Stimulated activated CD4-positive, alpha-beta T cell treated with anti-CD3 and anti-CD28 coated beads, Interleukin-1b, Interleukin-23, amount 100 ng/mL, for 4 hours (primary cell): ENCODE measurements at places on chromosomes 7 and 10.
A peak's percentile ranks its signal among the peaks of the same experiment; 100 is the strongest.

DNA sequence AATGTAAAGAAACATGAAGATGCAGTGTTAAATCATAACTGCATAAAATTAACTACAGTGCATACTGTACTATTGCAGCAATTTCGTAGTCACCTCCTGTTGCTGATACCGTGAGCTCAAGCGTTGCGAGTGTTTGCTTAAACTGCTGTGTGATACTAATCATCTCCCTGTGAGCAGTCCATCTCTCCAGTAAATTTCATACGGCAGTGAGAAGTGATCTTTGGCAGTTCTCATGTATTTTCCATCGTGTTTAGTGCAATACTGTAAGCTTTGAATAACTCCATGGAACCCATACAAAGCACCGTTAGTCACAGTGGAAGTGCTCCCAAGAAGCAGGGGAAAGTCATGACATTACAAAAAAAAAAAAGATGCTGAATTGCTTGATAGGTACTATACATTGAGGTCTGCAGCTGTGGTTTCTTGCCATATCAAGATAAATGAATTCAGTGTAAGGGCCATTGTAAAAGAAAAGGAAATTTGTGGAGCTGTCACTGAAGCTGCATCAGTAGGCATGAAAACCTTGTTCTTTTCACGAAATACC is 360.4 kb downstream of the EXOC4 start:
- DNase-seq = no peak

- DNase-seq = no peak
Observed at GRCh38 chr7:108330227-108330626, 126.0 kb downstream of the NRCAM start.

GRCh38 chr10:13751191-13751764 is 164.5 kb downstream of the PRPF18 start:
- DNase-seq = no peak

DNA sequence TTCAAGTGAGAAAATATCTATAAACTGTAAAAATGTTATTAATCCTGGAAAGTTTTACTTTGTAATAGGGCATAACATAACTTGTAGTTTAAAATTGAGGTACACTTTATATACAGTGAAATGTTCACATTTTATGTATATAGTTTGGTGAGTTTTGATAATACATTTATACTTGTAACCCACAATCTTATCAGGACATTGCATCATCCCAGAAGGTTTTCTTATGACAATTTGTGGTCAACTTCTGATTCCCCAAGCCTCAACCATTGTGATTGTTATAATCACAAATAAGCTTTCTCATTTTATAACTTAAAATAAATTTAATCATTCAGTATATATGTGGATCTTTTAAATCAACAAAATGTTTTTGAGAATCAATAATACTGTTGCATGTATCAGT is 151.1 kb downstream of the TFPI2 start:
- DNase-seq = no peak

DNA sequence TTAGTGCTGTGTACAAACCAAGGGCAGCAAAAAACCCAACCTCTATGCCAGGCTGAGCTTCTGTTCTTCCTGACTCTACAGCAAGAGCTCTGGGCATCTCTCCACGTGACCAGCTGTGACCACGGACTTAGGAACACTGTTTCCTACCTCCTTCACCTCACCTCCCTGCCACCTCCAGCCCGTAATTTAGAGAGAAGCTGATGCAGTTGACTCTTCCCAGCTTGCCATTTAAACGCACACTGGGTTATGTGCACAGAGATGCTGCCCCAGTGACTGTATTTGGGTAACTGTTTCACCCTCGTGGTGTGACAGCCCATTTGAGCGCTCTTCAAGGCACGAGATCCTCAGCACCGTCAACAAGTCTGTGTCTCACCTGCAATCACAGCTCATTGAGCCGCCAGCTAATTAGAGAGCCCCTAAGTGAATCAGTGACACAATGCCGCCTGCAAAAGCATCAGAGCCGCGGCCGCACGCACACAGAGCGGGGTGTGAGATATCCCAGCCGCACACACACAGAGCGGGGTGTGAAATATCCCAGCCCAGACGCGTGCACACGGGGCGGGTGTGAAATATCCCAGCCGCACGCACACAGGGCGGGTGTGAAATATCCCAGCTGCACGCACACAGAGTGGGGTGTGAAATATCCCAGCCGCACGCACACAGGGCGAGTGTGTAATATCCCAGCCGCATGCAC is 319.7 kb downstream of the PTPRN2 start:
- DNase-seq = no peak

DNA sequence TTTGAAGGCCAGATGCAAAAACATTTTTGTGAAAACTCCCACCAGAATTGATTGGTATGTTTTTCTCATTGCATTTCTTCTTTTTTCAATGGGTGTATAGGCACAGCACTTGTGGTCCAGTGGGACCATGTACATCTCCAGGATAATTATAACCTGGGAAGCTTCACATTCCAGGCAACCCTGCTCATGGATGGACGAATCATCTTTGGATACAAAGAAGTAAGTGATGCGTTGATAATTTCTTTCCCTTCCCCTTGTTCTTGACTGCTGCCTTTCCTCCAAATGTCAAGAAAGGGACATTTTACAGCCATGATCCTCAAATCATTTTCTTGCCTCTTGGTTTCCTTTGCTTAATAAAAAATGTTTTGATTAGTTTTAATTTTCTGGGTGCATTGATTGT is 331.5 kb downstream of the PLXDC2 start:
- no peak for DNase-seq

DNA sequence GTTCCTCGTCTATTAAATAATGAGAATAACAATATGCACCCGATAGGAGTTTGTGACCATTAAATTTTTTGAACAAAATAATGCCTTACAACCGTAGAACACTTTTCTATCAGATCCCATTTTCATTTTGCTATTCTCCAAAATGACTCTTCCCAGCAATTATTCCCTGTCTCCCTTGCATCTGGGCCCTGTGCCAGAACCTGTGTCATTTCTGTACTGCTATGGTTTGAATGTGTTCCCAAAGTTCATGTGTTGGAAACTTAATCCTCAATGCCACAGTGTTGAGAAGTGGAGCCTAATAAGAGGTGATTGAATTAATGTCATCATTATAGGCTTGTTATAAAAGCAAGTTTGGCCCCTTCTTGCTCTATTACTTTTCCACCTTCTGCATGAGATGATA is 33.2 kb upstream of the SMNDC1 start:
- DNase-seq = no peak

DNA sequence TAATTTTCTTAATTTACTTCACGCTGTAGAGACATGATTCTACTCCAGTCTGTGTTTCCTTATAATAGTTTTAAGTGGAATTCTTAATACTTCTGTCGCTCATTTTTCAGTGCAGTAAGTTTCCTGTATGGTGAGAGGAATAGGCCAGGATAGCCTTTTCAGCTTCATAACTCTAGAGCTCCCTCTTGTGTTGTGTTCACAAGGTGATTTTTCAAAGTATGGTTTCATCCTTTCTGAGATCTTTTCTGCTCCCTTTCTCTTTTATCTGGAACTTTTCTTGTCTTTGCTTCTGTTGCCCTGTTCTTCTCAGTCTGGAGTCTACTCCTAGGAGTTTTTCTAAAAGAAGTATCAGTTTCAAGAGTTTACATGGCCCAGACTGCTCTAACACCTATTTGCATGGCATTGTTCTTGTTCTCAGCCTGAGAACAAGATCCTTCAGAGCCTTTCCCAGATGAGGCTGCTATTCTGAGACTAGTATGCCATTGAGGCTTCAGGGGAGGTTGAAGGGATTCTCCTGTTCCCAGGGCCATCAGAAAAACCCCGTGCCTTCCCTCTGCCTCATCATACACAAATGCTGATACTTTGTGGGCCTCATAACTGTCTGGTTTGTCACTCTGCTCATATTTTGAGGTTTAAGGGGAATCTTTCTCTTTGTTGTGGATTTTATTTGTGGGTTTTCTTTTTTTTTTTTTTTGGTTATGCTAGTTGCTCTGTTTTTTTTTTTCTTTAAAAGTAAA is 21.8 kb downstream of the NET1 start:
- no peak for DNase-seq

DNA sequence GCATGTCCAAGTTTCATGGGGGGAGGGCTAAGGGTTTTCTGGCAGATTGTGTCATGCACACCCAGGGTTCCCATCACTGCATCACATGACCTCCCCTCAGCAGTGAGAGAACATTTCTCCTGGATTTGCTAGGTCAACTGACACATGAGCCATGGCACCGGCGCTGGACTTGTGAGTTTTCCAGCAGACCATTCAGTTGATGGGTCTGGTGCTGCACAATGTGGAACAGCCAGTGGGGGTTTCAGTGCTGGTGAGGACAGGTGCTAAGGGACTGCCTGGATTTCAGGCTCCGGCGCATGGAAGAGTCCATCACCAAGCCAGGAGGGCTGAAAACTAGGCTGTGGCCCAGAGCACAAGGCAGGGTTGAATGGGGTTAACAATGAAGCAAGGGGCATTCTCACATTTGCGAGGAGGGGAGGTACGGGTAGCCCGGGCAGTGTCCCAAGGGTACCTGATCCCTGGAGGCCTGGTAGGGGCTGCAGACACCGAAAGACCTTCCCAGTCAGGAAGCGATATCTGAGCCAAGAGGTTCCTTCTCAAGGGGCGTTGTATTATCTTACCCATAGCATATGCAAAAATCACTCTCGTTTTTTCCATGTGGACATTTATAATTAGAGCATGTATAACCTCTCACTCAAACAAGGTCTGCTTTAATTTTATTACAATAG is 203.0 kb downstream of the TNS3 start:
- no peak for DNase-seq

DNA sequence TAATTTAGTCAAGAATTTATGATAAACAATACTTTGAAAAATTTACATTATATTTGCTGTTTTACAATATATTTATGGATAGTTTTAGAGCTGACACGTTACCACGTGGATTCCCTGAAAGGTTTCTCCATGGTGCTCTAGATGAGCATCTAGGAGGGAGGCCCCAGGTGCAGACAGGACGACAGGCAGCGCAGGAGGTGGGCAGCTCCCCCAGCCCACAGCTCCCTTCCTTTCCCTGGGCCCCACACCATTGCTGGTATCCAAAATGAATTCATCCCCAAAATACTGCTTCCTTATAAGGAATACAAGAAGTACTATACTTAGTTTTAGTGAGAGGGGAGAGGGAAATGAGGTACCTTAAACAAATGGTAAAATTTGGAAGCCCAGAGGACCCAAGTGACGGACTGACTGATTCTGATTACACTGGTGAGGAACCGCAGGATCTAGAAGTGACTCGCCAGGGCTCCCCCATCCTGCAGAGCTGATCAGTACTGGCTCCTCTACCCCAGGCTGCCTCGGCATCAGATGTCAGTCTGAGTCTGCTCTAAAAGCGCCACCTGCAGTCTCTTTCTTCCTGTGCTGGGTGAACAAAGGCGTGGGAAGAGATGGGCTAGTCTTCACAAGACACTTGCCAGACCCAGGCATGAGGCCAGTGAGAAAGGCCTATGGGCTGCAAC is 89.2 kb downstream of the DLG5 start:
- peak; percentile 31 for DNase-seq

GRCh38 chr10:3803927-3804741 is 19.1 kb upstream of the KLF6 start:
- no peak for DNase-seq

- no peak for DNase-seq
Observed at GRCh38 chr7:115724400-115725056, 306.0 kb downstream of the TFEC start.

- DNase-seq = no peak
Observed at GRCh38 chr7:28081016-28081415, 99.6 kb downstream of the JAZF1 start.

DNA sequence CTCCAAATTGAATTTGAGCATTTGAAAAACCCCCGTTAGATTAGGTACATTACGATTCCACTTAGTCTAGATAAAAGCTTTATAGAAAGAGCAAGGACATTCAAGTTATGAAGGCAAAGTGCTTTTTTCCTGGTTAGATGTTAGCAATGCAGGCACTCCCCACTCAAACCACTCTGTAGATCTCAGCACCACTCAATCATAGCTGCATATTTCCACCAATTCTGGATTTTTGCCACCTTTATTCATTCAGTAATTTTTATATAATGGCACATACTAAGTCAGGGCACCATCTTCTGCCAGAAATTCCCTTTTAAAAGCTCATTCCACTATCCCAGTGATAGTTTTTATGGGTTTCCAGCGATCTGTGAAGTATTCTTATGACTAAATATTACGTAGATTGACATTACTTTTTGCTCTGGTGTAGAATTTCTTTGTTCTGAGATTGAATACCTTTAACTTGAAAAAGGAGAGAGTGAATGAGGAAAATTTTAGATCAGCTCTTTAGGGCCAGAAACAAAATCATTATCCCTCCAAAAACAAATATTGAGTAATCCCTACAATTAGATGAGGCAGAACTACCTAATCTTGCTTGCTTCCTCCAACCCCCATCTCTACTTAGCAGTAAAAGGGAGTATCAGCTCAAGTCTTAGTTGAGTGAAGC is 51.6 kb downstream of the RNLS start:
- DNase-seq = no peak

GRCh38 chr7:150756166-150756565 is 18.9 kb downstream of the GIMAP5 start:
- no peak for DNase-seq

- DNase-seq = no peak
Observed at GRCh38 chr10:102334101-102334500, 61.4 kb upstream of the NFKB2 start.

- DNase-seq = no peak
Observed at GRCh38 chr7:86094166-86094669, 549.5 kb upstream of the GRM3 start.

GRCh38 chr7:83643739-83644138 is 5.2 kb downstream of the SEMA3E start:
- DNase-seq = no peak

DNA sequence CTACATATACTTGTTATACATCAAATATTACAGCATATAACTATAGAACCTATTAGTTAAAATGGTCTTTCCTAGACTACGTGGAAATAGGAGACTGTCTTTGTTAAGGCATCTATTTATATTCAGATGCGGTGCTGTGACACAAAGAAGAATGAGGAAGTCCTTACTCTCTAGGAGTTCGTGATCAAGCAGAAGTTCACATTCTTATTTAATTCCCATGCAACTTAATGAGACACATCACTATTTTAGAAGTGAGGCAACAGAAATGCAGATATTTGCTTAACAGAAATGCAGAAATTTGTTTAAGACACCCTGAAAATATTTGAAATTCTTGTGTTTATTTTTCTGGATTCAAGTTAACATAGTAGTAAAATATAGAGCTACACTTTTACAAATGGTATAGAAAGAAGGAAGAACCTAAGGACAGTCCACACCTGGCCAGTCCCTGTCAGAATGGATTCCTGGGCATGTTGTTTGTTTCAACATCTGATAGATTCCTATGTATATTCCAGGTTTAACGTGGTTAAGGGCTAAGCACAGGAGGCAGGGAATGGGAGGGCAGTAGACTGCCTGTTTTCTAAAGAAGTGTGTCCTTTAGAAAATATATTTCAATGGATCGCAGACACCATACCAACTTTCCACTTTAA is 70.6 kb upstream of the NXPH1 start:
- DNase-seq = no peak
